ENCODE measurements at places on chromosomes 12 and 14. TPM values are rescaled to one million over a fixed set of nuclear protein-coding genes. Genes with fewer than 3 reads are reported as not detected.

- no peak for DNase-seq
These were observed 39.3 kb downstream of the LRTM2 start for GRCh38 chr12:1859643-1860042.

APOLD1 gene
- polyA plus RNA-seq, result 8.9 TPM

NOS1 gene
- polyA plus RNA-seq, result 0.68 TPM

GRCh38 chr14:90971687-90972086 lies 88.8 kb downstream of the RPS6KA5 start:
- no peak for DNase-seq

- no peak for DNase-seq
These were observed 203.8 kb downstream of the RBM19 start for GRCh38 chr12:113762155-113762881.

DNA sequence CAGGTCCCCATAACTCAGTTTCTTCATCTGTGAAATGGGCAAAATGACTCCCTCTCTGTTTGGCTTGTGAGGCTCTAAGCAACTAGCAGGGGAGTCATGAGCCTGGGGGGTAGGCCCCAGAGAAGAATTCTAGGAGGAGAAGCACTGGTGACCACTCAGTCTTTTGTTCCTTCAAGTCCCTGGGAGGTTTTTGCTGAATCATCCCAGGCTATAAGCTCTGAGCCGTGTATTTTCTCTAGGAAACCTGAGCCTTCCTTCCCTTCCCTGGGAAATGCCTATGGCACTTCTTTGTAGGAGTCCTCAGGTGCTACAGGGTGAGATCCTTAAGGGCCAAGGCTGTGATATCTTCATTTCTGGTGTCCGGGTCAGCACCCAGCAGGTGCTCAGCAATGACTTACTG lies 4.5 kb downstream of the RPH3A start:
- DNase-seq, result no peak

- DNase-seq, result no peak
These were observed 43.9 kb downstream of the BHLHE41 start for GRCh38 chr12:26080911-26081310.
